Cardiac septum (tissue), 1 donor: ENCODE measurements at places on chromosomes 1 and 21. TPM values are rescaled to one million over a fixed set of nuclear protein-coding genes. Genes with fewer than 3 reads are reported as not detected.

Gene DMBX1
- not detected for total RNA-seq

Gene SPRR1A
- total RNA-seq, result not detected

Gene SYCP1
- not detected for total RNA-seq

Gene OR2L13
- not detected for total RNA-seq

Gene AIRE
- total RNA-seq, result 0.11 TPM

Gene NTNG1
- total RNA-seq, result not detected

Gene XKR8
- total RNA-seq, result 3.0 TPM

Gene TCHHL1
- total RNA-seq, result not detected

Gene TENT5C
- 7.4 TPM for total RNA-seq

Gene CD247
- 0.57 TPM for total RNA-seq

Gene MSH4
- 0.81 TPM for total RNA-seq

Gene CELF3
- not detected for total RNA-seq

Gene SAMD11
- 10.2 TPM for total RNA-seq

Gene TNNT2
- total RNA-seq, result 8,017 TPM

Gene CYP2J2
- 160 TPM for total RNA-seq

Gene OPTC
- total RNA-seq, result not detected

Gene NSL1
- 27.0 TPM for total RNA-seq

Gene GJA4
- total RNA-seq, result 34.7 TPM

Gene ANKRD35
- total RNA-seq, result 0.73 TPM

Gene C1orf141
- not detected for total RNA-seq

Gene CGN
- total RNA-seq, result 0.19 TPM

Gene ALX3
- total RNA-seq, result 0.22 TPM

Gene UBE2J2
- 37.2 TPM for total RNA-seq

Gene DCDC2B
- not detected for total RNA-seq

Gene OLFML2B
- 6.4 TPM for total RNA-seq
